ENCODE measurements at places on chromosomes 13 and 19.

DNA sequence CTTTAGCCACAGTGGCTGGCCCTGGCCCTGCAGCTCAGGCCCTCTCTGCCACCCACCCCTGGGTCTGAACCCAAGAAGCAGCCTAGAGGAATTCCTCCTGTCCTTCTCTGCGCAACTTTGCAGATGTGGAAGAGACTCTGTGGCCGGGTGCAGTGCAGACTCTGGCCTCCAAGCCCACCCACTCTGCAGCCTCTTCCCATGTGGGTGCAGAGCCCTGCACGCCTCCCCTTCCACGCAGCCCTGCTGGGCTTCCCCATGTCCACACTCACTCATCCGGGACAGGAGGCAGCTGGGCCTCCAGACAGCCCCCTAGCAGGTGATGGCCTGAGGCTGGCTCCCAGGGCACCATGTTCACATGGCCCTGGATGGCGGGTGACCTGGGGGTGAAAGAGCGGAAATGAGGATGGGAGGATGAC lies 2.5 kb downstream of the TEX29 start:
- no peak for DNase-seq

DNA sequence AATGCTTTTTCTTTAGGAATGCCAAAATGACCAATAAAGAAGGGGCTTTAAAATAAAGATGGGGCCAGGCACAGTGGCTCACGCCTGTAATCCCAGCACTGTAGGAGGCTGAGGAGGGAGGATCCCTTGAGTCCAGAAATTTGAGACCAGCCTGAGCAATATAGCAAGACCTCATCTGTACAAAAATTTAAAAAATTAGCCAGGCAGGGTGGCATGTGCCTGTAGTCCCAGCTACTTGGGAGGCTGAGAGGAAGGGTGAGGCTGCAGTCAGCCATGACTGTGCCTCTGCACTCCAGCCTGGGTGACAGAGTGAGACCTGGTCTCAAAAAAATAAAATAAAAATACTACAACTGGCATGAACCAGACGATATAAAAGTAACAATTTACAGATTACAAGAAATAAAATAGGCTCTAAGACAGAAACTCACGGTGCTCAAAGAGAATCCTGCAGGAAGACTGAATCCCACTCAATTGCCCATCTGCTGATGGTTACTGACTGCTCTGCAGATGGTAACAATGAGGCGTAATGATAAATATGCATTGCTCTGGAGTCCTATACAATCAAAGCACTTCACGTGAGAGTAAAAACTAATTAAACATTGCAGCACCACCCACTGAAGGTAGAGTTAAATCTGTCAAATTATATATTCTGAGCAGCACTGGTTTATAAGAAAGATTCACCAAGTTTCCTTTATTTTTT lies 93.2 kb downstream of the LHFPL6 start:
- no peak for DNase-seq

DNA sequence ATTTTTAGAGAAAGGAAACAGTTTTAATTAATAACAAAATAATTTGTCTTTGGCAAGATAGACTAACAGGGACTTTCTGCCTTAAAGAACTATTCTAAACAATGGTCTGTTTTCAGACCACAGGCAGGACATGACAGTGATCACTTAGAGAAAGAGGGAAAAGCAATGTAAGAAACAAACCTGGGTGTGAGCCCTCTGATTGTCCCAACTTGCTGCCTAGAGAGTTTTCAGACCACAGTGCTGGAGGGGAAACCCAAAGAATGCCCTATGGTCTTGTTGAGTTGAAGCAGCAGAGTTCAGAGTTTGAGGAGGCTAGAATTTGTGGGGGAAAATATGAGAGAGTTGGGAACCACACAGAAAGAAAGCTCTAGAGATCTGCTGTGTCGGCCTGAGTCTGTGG lies 38.1 kb downstream of the DGKH start:
- DNase-seq, result no peak

GRCh38 chr13:29953542-29953941 lies 103.1 kb upstream of the UBL3 start:
- no peak for DNase-seq

DNA sequence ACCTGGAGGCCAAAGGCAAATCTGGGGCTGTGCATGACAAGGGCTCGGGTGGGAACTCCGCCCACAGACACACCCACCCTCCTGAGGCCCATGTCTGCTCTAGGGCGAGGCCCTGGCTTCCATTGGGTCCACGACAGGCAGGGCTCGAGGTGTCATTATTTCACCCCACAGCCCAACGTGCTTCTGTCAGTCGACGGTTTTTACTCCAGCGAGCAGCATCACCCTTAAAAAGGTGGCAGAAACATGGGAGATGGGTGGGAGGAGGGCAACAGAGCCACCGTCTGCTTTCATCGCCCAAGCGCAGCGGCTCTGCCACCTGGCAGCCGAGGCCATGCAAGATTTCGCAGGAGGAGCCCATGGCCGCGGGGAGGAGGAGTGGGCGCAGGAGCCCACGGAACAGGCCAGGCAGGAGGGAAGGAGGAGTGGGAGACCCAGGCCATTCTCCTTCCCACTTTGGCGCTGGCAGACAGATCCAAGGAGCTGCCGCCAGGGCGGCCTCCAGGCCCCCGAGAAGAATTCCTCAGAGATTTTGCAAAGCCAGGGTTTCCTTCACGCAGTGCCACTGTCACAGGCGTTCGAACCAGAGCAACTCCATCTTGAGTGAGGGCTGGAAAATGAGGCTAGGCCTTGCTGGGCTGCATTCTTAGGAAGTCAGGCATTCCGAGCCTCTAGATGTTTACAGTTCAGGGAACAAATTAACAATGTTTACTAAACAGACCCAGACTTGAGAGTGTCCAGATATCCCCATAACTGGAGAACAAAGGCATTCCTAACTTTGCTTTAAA lies 49.3 kb upstream of the TUBGCP3 start:
- DNase-seq, result no peak

GRCh38 chr13:39311619-39312018 lies 273.4 kb downstream of the NHLRC3 start:
- DNase-seq, result no peak

DNA sequence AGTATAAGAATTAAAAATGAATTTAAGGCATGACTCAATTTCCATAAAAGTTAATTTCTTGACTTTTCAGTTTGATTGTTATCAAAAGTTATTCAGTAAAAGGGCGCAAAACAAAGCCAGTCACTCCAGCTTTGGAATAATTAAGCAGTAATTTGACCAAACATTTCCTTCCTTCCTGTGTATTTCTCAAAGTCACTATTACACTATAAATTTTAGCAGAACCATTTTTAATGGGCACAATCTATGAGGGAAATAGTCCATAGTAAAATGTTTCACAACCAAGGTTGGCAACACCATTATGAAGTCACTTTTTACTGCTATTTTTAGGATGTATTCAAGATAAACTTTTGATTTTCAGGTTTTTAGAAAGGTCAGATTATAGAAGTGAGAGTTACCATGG lies 91.0 kb downstream of the DACH1 start:
- no peak for DNase-seq

All from NCI-H2029 treated with DMSO at 0.1 percent for 48 hours (cell line).